Stimulated activated CD8-positive, alpha-beta memory T cell treated with anti-CD3 and anti-CD28 coated beads, Interleukin-7, amount 100 ng/mL, for 1 hour (primary cell): ENCODE measurements at places on chromosomes 7 and 10.

DNA sequence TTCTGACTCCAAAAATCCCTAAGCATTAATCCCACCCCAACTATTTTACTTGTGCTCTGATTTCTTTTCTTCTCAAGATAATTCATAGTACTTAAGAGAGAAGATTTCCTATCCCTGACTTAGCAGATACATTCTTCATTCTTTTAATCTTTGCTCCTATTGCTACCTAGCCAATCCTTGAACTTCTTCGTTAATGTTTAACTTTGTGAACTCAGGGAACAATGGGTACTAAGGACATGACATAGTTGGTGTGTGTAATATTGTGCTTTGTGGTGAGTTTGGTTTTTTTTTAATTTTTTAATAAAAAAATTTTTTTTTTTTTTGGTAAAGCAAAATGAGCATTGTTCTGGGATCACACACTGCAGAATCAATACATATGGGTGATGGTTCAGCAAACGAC is 166.2 kb downstream of the CHCHD3 start:
- DNase-seq: no peak

GRCh38 chr10:35000936-35001335 is 89.2 kb downstream of the CUL2 start:
- no peak for DNase-seq

DNA sequence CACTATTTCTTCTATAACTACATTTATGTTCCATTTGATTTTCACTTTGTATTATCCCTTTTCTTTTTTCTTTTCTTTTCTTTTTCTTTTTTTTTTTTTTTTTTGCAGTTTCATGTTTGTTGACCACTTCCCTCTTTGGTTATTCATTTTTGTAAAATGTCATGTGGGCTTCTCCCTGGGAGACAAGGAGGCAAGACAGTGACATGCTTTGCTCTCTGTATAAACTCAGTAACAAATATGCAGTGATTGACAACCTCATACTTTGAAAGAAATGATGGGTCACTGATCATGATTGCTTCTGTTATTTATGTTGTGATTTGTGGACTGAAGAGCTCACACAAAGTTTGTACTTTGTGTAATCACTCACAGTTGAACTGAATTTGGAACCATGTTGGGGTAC is 90.2 kb upstream of the ABI1 start:
- no peak for DNase-seq

DNA sequence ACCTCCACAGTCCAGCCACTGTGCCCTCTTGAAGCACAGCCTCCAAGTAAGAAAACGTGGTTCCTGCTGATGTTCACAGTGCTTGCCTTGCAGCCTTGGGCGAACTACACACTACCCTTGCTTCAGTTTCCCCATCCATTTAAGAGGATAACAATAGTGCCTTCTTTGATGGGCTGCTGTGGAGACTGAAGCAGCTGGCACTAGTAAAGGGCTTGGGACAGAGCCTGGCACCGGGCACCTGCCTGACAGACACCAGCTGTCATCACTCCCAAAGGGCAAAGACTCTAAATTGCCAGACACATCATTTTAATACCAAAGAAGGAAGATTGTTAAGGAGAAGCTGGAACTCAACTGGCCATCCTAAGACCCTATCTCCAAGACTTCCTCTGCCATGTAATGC is 3.1 kb upstream of the C10orf90 start:
- no peak for DNase-seq

DNA sequence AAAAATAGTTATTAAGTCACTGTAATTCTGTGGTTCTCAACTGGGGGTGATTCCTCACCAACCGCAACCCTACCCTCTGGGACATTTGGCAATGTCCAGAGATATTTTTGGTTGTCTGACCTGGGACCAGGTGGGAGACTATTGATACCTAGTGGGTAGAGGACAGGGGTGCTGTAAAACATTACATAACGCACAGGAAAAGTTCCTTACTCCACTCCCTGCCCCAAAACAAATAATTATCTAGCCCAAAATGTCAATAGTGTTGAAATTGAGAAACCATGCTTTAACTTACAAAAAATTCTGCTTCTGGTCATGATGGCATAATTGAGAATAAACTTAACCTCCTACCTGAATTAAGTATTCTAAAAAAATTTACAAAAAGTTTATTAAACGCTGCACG is 177.7 kb upstream of the FEZF1 start:
- no peak for DNase-seq

DNA sequence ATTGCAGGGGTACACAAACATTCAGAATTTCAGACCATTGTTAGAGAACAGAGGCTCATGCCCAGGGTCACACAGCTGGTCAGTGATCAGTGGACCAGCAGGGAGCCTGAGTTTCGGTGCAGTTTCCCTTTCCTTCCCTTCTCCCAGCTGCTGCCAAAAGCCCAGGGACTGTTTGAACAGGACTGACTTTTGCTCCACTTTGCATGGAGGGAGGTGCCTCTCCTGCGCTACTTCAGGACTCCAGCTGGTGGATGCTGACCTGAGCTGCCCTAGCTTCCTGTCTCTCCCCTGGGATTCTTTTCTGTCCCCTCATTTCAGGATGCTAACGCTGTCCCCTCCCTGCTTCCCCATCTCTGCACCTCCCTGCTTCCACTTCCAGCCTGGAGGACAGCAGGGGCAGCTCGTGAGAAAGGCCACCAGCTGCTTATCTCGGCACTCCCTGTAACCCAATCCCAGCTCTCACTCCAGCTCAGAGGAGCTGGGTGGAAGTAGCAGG is 14.5 kb downstream of the SH2D4B start:
- no peak for DNase-seq

DNA sequence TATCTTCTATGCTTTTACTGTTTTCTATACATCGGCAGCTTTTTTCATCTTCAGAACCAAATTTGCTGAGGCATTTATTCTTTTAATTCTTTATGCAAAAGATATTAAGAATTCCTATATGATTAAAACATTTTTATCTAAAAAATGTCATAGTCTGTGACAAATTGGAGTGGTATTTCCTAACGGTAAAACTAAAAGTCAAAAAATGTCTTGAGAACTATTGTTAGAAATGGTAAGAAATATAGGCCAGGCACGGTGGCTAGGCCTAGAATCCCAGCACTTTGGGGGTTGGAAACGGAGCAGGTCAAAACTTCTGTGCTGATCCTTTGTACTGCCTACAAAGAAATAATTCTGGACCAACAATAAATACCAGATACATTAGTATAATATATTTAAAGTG is 57.7 kb upstream of the PRR15 start:
- no peak for DNase-seq

DNA sequence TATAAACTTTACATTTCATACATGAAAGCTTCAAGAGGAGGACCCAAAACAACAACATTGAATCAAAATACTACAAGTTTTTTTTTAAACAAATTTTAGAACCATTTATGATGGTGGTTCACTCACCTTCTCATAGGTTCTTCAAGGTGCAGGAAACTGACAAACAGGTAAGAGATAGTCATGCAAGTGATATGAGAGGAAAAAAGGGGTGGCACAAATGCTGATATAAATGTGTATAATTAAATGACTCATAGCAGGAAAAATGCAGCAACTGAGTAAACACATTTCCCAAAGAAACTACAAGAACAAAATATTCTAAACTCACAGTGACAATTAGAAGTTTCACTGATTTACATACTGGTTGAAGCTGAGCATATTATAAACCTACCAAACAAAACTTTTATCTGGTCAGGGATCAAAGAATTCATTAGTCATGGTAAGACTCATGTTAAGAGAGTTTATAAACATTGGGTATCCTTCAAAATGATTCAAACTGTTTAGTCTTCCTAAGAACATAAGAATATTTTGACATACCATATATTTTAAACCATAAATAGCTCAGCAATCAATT is 14.1 kb downstream of the ZWINT start:
- DNase-seq: no peak
